ENCODE measurements at places on chromosomes 16 and 17.

- peak; percentile 96 for DNase-seq
Measured at GRCh38 chr16:86396901-86397311, 113.4 kb upstream of the FOXF1 start.

DNA sequence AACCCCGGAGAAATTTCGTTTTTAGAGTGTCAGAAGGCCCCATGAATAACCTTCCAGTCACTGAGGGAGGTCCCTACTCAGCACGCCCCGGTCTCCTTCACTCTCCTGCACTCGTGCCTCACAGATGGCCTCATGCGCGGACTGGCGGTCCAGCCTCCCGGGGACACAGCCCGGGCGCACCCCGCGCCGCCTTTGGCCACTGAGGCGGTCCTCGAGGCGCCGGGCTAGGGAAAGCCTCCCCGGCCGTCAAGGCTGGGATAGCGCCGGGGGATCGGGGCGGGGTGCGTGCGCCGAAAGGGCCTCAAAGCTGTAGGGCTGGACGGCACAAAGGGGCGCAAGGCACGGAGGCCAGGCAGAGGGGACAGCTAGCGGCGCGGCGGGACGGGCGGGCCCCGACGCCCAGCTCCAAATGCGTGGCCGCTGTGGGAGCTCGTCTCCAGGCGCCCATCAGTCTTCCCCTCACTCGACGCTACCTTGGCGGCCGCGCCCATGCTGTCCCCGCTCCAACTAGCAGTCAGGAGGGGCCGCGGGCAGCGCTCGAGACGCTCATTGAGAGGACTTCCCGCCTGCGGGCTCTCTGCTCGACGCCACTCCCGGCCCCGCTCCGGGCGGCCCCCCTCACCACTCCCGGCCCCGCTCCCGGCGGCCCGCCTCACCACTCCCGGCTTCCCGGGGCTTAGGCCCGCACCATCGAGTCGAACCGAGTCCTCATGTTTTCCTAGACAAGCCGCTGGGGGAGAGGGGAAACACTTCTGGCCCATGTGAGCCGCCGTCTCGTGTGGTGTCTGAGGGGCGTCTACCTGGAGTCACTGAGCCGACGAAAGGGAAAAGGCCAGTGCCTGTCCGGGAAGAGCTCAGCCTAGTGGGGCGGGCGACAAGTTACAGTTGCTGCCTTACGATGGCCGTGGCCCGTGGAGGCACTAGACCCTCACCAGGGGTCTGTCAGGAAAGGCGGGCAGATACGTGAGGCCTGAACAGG lies at the start of gene USP6:
Gene USP6 (plus strand): TSS at position 360 of the 979 bp plus-strand sequence. CDS start 14,336 bp downstream, outside the sequence.
- DNase-seq: no peak

- no peak for DNase-seq
Measured at GRCh38 chr16:180101-180675, at the start of gene HBQ1. HBQ1 (plus strand) TSS chr16:180459; CDS start chr16:180487, 28 bp downstream.

GRCh38 chr17:44314869-44315661 lies 6.7 kb downstream of the RUNDC3A start:
- no peak for DNase-seq

DNA sequence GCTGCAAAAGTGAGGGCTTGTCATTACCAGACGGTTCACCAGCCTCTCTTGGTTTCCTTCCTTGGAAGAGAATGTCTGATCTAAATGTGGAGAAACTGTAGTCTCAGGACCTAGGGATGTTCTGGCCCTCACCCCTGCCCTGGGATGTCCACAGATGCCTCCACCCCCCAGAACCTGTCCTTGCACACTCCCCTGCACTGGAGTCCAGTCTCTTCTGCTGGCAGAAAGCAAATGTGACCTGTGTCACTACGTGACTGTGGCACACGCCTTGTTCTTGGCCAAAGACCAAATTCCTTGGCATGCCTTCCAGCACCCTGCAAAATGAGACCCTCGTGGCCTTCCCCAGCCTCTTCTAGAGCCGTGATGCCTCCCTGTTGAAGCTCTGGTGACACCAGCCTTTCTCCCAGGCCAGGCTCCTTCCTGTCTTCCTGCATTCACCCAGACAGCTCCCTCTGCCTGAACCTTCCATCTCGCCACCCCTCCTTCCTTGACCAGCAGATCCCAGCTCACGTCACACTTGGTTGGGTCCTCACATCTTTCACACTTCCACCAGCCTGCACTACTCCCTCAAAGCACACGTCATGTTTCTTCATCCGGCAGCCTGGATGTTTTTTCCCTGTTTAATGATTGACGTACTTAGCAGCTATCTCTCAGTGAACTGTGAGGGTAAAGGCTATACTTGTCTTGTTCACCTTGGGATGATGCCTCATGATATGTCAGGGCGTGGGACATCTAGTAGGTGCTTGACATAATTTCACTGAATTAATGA lies 4.3 kb downstream of the ZNF768 start:
- no peak for DNase-seq

GRCh38 chr17:46037722-46038255 lies 38.7 kb downstream of the STH start:
- DNase-seq: no peak

GRCh38 chr17:17381446-17382064 lies 78.4 kb downstream of the NT5M start:
- DNase-seq: no peak

DNA sequence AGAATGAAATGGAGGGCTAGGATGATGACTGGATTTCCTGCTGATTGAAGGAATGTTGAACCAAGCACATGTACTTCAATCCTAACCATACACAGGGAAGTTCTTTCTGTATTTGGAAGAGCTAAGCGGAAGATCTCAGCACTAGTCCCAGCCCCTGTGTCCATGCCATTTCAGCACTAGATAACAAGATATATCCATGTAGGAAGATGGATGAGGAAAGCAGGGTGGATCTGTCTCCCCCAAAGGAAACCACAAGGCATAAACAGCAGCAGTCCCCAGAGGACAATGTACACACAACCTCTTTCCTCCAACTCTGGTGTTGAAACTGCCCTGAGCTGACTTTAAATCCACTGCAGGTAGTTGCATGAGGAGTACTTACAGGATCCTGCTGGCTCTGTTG lies 75.1 kb downstream of the GRIN2A start:
- no peak for DNase-seq

- DNase-seq: no peak
Measured at GRCh38 chr17:79983456-79983855, 52.2 kb downstream of the TBC1D16 start.

GRCh38 chr16:87671221-87671620 lies 68.9 kb downstream of the JPH3 start:
- no peak for DNase-seq

GRCh38 chr16:67847064-67847861 lies at the start of gene CENPT:
CENPT (minus strand) TSS chr16:67847693; CDS start chr16:67833859, 13,834 bp downstream.
- DNase-seq: peak; percentile 73

DNA sequence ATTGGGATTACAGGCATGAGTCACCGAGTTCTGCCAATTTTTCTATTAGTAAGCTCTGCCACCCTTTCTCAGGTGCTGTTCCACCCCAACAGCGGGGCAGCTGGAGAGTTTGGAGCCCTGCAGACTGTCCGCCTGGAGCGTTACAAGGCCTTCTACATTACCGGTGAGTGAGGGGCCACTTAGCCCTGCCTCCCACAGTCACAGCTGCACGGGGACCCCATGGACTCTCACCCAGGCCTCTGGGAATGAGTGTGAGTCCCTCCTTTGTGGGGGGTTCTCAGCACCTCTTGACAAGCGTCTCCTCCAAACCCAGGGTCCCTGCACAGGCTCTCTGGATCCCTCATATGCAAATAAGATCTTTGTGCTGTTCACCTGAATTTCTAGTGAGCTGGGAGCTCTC lies 56.0 kb downstream of the WIPI1 start:
- DNase-seq: no peak

DNA sequence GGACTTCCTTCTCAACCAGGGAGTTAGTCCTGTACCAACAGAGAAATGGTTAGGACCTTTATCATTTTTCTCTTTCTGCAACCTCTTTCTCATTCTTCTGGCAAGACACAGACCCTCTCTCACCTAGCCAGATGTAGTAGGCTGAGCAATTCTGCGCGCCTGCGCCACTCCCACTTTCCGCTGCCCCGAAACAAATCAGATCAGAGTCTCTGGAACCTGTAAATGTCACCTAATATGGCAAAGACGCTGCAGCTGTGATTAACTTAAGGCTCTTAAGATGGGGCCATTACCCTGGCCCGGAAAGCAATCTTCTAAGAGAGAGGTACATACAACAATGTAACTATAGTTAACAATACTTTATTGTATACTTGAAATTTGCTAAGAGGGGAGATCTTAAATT lies 94.3 kb upstream of the ASIC2 start:
- DNase-seq: no peak

GRCh38 chr16:54030451-54030850 lies 256.1 kb downstream of the IRX3 start:
- DNase-seq: no peak

GRCh38 chr17:9389111-9389527 lies 186.5 kb downstream of the STX8 start:
- peak; percentile 3 for DNase-seq

GRCh38 chr16:9275377-9275776 lies 183.9 kb downstream of the HAPSTR1 start:
- no peak for DNase-seq

- DNase-seq: no peak
Measured at GRCh38 chr17:68700421-68700820, 99.3 kb upstream of the FAM20A start.

GRCh38 chr16:27789150-27789549 lies 239.2 kb downstream of the KATNIP start:
- no peak for DNase-seq

- no peak for DNase-seq
Measured at GRCh38 chr17:35449371-35449931, 885 bp upstream of the SLFN13 start.

DNA sequence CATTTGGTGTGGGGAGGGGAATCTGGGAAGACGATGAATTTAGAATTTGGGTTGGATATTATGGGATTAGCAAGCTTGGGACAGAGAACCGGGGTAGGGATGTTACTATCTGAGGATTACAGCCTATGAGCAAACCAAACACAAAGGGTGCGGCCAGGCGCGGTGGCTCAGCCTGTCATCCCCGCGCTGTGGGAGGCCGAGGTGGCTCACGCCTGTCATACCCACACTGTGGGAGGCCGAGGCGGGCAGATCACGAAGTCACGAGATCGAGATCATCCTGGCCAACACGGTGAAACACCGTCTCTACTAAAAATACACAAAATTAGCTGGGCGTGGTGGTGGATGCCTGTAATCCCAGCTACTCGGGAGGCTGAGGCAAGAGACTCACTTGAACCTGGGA lies 60.9 kb downstream of the VPS53 start:
- DNase-seq: no peak

DNA sequence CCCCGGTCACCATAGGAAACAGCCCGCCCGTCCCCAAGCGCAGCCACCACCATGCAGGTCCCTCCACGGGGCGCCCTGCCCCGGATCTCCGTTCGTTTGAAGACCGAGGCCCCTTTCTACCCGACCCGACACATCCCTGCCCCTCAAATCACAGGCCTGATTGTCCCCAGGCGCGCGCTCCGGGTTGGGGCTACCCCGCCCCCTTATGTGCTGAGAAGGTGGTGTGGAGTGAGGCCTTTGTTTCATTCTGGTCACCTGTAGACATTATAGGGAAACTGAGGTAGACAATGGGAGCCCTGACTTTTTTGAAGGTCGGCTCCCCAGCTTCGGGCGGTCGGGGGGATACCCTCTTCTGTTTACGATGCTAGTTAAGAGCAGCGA lies 763 bp upstream of the ACTG1 start:
- DNase-seq: peak; percentile 59

- no peak for DNase-seq
Measured at GRCh38 chr17:488993-489757, 136.6 kb upstream of the RPH3AL start.

DNA sequence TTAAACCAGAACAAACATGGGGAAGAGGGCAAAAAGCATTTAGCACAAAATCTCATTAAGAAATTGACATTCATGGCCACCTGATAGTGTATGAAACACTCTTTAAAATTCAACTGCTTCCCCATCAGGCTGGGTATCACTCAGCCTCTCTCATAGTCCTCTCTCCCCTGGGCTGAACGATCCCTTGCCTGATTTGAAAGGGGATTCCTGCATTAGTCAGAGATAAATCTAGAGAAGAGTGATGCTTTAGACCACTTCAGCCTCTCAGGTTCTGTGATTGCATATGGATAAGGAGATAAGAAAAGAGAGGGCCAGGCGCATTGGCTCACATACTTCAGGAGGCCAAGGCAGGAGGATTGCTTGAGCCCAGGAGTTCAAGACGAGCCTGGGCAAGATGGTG lies 280.0 kb downstream of the SOX9 start:
- no peak for DNase-seq

DNA sequence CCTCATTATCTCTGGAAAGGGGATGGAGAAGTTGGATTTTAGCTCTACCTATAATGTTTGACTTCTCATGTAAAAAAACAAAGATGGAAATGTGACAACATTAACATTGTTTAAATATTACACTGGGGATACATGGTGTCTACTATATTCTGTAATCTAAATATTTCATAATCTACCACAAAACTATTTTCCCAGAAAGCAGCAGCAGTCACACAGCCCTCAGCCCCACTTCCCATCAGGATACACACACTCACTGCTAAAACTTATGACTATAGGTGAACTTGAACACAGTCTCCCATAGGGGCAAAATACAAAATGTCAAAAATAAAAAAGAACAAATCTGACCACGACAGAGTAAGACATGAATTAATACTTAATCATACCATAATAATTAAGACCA lies 95.7 kb downstream of the KANSL1 start:
- no peak for DNase-seq

- DNase-seq: no peak
Measured at GRCh38 chr17:63997341-63998048, 656 bp upstream of the PRR29 start.

DNA sequence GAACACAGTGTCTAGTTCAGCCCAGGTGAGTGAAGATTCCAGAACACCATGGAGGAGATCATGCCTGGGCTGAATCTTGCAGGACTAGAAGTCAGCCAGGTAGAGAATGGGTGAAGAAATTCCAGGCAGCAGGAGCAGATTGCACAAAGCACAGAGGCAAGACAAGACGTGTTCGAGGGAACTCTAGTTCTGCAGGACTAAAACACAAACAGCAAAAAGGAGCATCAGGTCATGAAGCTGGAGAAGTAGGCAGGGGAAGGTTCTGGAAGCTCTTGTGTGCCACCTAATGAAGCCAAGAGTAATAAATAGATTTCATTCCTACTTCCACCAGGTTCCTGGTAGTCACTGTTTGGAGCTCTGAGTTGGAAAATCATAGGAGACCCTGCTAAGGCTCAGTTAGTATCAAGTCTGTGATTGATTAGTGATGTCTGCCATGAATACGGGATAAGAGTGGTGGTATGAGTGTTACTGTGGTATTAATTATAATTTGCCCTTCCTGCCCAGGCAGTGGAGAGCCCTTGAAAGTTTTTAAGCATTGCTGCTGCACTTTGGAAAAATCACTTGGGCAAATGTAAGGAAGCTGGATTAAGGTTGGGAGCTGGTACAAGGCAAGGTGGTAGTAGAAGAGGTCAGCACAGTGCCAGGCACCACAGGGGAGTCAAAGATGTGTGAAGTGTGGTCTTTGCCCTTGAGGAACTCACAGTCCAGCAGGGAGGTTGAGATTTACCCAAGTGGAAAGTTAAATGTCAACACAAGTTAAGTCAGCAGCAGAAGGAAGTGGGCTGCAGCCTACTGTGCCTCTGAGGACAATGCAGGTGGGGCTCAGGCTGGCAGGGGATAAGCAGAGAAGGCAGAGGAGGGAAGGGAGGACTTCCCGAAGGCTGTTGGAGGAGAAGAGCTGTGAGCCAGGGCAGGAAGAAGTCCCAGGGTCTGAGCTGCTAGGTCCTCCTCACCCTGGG lies 13.5 kb upstream of the FOXN1 start:
- DNase-seq: peak; percentile 3

All from HFFc6 (cell line).